Stimulated activated CD8-positive, alpha-beta memory T cell treated with anti-CD3 and anti-CD28 coated beads, Interleukin-15, amount 100 ng/mL, for 4 hours (primary cell): ENCODE measurements at places on chromosomes 2 and 18.

DNA sequence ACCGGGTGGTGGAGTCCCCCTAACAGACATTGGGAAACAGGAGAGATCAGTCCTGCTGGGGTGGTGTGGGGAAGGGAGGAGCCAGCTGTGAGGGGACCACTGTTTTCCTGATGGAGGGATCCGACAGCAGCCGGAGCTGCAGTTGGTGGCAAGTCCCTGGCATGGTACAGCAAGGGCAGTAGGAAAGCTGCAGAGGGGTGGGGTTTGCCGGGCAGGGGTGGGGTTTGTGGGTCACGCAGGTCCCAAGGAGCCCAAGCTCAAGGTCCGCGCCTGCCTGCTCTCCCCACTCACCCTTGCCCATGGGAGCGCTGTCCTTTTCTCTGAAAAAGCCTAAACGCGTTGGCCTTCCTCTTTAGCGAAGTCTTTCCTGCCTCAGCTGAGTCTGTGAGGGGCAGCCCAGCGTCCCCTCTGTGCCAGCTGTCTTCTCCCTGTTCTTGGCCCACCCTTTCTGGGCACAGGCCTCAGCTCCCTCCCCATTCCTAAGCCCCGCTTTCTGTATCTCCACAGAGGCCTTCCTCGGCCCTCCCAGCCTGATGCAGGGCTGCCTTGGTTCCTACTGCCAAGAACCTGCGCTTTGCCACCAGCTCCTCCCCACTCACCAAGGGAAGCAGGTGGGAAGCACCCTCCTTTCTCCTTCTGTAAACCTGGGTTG is 29.3 kb upstream of the INHBB start:
- DNase-seq: no peak

GRCh38 chr18:74023220-74023619 is 124.4 kb downstream of the FBXO15 start:
- DNase-seq: no peak

- no peak for DNase-seq
Measured at GRCh38 chr2:120735746-120736170, at the start of gene GLI2. Gene GLI2 (plus strand): TSS chr2:120735868. CDS start chr2:120797321, 61,453 bp downstream.

DNA sequence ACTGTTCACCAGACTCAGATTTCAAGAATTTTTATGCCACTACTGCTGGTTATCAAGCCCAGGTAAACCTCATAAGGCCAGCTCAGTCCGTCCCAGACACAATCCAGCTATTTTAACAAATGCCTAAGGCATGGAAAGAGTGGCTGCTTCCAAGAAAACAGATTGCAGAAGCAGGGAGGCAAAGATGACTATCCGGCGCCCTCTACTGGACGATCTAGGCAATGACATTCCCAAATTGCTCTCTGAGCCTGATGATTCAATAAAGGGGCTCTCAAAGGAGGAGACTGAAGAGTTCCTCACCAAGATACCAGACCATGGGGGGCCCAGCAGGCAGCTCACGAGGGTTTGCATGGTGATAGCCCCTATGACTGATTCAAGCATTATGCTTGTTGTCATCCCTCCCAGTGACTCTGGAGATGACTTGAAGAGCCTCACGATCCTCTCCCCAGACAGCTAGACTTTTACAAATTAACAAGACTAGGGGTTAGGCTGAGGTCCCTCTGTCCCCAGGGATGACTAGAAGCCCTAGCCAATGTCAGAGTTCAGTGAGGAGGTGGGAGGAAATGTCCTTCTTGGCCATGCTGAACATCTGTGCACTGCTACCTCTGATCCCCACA is 25.0 kb downstream of the SERPINB8 start:
- DNase-seq: no peak

DNA sequence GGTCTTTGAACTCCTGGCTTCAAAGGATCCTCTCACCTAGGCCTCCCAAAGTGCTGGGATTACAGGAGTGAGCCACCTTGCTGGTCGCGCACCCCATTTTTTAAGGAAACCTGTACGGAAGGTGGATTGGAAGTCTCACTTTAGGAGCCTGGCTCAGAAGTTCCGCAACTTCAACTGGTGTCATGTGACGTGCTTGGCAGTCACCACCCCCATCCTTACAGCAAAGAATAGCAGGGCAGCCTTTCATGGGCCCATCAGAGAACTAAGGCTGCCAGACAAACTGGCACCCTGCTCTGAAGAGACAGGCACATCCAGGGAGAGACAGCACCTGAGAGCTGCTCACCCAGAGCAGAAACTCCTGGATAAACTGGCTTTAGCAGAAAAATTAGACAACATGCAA is 3.3 kb upstream of the SLC66A2 start:
- DNase-seq: no peak

DNA sequence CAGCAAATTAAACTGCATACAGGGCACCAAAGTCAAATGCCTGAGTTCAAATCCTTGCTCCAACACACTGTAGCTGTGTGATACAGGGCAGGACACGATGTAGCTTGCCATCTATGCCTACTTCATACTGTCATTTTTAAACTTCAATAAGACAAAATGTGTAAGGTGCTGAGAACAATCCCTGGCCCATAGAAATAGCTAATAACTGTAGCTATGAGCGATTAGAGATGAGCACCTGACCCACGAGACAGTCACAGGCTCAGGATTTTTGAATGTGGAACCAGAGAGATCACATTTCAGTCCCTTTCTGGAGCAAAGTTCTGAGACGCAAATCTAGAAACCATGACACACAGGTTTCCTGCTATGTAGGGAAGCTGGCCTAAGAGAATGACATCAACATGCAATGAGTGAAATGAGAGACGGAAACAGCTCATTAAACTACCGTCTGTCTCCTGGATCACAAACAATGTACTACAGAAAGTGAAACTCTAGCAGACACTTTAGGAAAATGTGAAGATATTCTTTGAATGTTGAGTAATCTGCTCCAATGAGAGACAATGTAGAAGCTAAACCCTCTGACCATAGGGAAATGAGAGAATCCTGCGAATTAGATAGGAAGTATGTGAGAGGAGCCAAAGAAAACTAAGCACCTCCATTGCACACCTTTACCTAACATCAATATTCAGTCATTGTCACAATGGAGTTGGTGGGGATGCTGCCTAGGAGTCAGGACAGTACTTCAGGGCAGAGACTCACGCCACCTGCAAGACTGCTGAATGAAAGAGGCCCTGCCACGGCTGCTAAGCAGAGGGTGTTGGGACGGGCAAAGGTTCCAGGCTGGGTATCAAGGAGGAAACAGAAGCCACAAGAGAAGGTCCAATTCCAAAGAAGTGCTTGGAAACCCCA is 25.5 kb downstream of the B4GALT6 start:
- DNase-seq: no peak

GRCh38 chr2:239706367-239706766 is 305.5 kb upstream of the HDAC4 start:
- DNase-seq: no peak

DNA sequence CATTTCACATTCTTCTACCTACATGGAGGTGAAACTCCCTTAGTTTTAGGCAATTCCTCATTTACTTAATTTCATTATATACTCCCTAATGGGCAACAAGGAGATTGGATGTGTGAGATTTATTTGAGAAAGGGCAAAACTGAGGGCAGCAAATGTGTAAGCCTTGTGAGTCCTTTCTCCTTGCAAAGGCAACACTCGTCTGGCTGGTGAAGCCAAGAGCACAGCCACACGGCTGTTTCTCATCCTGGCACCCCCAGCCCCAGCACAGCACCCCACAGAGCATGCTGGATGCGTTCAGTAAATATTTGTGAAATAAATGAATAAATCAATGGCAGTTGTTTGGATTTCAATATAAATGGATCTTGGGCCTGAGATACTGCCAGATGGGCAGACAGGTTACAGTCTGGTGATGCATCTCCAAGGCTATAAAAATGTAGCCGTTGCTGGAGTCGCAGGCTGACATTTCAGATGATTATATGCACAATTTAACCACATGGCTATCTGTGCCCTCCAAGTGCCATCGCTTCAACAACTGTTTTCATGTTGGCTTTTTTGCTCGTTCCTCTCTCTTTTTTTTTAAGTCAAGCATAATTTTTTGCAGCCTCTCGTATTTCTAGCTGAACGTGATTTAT is 154.1 kb upstream of the REV1 start:
- no peak for DNase-seq

GRCh38 chr2:204948024-204948763 is 402.9 kb downstream of the PARD3B start:
- DNase-seq: no peak

GRCh38 chr2:70498528-70498927 is 55.1 kb downstream of the TGFA start:
- DNase-seq: no peak

GRCh38 chr18:63054901-63055584 is 264.5 kb downstream of the BCL2 start:
- DNase-seq: no peak

DNA sequence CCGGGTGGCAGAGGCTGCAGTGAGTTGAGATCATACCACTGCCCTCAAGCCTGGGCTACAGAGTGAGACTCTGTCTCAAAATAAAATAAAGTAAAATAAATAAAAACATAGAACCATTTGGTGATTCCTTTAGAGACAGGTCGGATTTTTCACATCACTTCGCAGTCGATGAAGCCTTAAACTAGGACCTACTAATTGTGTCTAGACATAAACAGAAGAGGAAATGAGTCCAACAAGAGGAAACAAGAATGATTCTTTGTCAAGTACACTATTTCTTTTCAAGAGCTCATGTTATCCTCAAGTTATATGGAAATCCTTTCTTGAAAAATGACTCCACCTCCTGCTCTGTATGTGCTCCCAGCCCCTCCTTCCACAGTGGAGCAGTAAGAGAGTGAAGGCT is 758.9 kb downstream of the DPP10 start:
- no peak for DNase-seq

GRCh38 chr2:16102358-16102975 is 162.1 kb downstream of the MYCN start:
- no peak for DNase-seq

DNA sequence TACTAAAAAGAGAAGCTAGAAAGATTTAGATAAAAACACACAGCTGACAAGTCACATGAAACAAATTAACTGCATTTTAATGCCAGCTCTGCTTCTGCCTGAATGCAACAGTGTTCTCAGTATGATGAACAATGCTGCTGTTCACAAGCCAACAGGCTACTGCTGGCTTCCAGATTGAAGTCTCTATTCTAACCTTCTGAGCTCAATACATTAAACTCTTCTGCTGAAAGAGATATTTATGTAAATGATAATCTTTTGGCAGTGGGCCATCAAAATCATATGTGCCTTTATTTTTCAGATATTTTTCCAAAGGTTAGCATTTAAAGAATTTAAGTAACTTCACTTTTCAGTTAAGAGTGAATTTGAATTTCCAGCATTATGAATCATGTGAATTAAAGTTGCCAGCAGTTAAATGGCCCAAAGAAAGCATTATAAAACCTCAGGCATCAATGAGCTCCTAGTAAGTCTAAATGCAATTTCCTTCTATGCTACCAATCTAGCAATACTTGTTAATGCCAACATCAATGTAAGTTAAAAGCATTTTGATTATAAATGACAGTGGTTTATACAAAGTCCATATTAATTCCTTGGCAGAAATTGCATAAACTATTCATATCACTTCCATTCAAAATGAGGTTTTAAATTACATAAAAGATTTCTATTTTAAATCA is 72.4 kb downstream of the ID2 start:
- no peak for DNase-seq

- no peak for DNase-seq
Measured at GRCh38 chr2:236600892-236601291, 31.3 kb downstream of the ACKR3 start.

DNA sequence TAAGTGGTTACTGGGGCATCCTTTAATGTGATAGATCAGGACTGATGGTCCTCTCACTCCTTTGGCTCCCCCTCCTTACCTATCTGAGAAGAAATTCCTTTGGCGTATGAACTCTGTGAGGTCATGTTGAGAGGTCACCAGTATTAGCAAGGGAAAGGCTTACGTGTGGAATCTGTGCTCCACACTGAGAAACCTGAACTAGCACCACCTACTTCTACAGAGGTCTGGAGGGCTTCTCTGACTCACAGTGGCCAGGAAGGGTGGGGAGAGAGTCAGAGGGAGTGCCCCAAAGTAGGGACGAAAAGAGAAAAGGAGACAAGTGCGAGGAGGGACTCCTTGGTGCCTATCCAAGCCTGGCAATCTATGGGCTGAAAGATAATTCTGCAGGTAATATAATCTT is 348.6 kb downstream of the TNS1 start:
- no peak for DNase-seq

DNA sequence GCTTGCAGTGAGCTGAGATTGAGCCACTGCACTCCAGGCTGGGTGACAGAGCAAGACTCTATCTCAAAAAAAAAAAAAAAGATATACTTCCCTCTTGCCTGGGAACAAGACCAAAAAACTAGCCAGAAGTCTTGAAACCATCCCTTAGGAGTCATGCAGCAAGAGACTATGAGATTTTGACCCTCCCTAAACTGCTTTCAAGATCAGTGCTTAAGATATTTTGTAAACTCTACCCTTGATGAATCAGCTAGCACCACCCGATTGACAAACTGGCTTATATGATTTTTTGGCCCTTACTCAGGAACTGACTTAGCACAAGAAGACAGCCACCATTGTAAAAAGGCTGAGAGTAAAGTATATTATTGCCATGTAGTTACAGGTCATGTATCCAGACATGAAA is 3.8 kb downstream of the SULT1C3 start:
- no peak for DNase-seq

- no peak for DNase-seq
Measured at GRCh38 chr18:76457957-76458356, 37.1 kb downstream of the ZNF516 start.

GRCh38 chr18:26293982-26294381 is 67.7 kb downstream of the TAF4B start:
- DNase-seq: no peak

DNA sequence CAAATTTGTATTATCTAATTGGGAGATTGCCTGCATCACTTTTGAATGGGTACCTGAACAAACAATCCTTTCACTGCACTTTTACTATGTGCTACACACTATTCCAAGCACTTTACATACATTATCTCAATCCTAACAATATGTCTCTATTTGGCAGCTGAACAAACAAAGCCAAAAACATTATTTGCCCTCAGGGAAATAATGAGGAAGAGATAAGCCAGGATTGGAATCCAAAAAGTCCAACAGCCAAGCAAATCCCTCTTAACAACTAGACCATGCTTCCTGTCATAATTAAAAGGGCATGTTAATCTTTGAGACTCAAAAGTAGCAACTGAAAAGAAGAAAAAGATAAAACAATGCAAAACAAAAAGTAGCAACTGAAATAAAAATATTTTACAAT is 32.1 kb downstream of the RPRD1A start:
- no peak for DNase-seq

DNA sequence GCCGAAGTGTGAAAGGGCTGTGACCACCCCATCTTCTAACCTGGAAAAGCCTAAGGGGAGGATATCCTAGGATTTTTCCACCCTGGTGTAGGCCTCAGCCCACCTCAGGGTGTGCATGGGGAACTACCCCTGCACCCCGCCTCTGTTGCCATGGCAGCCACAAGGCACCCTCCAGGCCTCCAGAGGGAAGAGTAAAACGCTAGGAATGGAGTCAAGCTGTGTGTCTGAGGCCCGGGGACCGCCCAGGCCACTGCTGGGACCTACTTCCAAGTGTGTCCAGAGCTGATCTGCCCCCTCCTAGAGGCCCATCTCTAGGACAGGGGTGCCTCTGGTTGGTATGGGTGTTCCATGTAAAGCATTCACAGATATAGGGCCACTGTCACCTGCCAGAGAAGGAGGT is 86.7 kb downstream of the PLB1 start:
- DNase-seq: no peak
